ENCODE measurements at places on chromosomes 11 and 22.

DNA sequence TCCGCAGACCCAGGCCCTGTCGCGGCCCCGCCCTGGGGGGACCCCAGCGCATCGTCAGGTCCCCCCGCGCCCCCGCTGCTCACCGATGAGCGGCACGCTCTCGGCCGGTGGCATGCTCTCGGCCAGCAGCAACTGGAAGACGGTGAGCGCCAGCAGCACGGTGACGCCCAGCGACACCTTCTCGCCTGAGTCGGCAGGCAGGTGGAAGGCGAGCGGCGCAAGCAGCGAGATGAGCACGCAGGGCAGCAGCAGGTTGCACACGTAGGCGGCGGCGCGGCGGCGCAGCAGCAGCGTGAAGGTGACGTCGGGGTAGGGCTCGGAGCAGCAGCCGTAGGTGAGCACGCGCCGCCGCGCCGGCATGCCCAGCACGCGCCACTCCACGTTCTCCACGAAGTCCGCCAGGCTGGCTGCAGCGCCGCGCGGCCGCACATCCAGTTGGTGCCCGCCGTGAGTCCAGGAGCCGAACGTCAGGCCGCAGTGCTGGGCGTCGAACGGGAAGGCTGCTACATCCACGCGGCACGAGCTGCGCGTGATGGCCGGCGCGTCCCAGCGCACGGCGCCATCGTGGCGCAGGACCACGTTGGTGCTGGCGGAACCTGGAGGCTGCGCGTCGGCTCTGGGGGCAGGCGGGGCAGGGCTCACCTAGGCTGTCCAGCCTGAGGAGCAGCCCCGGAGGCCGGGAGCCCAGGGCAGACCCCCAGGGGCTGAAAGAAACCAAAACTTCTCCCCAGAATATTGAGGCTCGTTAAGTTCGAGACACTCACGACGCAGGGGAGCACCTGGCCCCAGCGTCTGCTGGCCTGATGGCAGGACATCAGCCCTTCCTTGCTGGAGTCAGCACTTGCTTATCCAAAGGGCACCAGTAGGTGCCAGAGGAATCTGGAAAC is 3.8 kb downstream of the CHRNA10 start:
- no peak for DNase-seq

- DNase-seq = no peak
These were observed 527 bp upstream of the MRPL48 start for GRCh38 chr11:73787051-73787642.

- DNase-seq = no peak
These were observed 24.5 kb upstream of the BLID start for GRCh38 chr11:122140500-122140899.

DNA sequence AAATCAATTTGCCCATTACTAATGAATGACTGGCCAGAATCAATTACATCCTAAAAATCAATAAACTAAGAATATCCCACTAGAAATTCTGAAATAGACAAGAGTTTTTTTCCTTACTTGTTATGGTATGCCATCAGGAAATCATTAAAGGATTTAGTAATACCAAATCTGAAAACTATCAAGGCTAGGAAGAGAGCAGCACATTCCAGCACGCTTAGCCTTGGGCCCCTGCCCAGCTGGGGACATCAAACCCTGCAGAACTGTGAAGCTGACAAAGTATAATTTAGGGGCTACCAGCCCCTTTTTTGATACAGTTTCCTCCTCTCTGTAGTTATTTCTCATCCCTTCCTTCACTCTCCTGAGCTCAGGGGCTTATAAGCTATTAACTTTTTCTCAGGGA is 247.8 kb upstream of the ZC3H12C start:
- no peak for DNase-seq

DNA sequence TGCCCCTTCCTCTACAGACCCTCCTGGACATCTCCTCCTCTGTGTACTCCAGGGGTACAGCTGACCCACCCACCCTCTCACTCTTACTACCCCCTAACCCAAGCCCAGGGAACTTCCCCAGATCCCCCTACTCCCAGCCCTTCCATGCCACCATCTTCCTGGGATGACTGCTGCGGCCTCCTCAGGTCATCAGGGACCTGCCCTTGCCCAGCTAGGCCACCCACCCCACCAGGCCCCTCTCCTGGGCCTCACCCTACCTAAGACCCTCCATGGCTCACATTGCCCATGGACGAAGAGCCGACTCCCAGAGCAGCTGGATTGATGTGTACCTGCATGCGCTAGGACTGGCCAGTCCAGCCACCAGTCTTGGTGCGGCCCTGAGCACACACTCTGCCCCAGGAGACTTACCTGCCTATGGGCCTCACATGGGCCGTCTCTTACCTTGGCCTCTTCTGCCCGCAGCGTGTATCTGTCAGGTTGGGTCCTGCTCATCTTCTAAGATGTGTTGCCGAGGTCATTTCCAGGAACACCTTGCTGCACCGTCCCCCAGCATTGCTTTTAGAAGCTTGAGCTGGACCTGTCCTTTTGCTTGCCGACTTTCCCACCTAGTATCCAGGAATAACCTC is 2.0 kb upstream of the CLDN5 start:
- DNase-seq = no peak

DNA sequence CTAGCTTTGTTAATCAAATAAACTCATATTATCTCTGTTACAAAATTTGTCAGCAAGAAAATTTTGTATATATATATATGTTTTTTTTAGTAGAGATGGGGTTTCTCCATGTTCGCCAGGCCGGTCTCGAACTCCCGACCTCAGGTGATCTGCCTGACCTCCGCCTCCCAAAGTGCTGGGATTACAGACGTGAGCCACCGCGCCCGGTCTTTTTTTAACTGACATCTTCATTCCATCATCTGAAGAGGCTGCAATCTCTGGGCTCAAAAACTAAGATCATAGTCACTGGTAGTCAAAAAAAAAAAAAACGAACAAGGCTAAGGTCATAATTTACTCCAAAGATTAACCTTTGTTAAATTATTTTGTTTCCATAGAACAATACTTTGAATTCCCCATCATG is 5.3 kb upstream of the KLHDC7B start:
- DNase-seq = no peak

DNA sequence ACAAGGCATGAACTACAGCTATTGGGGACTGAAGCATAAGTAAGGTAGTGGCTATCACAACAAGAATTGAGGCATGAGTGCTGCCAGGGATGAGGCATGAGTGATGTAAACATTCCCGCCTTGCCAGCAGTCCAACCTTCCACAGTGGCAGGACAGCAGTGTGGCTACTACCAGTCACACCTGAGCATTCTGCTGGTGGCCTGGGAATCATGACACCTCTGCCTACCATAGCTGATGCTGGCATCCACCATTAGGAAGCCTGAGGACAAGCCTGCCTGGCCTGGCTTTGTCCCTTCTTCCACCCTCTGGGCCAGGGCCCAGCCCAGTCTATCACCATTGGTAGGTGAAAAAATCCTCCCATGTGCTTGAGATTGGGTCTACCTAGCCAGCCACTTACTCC is 712.8 kb upstream of the CCDC90B start:
- DNase-seq = no peak

Data from NCI-H2081 treated with DMSO at 0.1 percent for 48 hours (cell line).